ENCODE measurements at places on chromosomes 1 and 21.

GRCh38 chr1:46603481-46603857 is 599 bp downstream of the MKNK1 start:
- DNase-seq: no peak

- DNase-seq: no peak
Observed at GRCh38 chr1:55245781-55246180, 30.6 kb upstream of the USP24 start.

DNA sequence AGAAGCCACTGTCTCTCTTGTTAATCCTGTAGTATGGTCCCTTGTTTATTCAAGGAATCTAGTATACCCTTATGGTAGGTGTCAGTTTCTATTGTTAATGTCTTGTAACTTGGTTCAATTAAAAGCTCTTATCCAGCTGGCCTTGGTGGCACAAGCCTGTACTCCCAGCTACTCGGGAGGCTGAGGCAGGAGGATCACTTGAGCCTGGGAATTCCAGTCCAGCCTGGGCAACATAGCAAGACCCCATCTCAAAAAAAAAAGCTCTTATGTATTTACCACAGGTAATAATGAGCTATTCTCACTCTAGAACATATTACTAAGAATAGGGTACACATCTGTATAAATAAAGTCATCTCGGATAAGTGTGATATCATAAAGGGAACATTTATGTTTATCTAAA is 46.5 kb downstream of the TMEM200B start:
- DNase-seq: no peak

- DNase-seq: no peak
Observed at GRCh38 chr1:163203561-163203960, 845 bp upstream of the RGS5 start.

- DNase-seq: no peak
Observed at GRCh38 chr1:64403331-64403730, 66.6 kb upstream of the CACHD1 start.

GRCh38 chr1:101993710-101994109 is 3.0 kb downstream of the OLFM3 start:
- no peak for DNase-seq

DNA sequence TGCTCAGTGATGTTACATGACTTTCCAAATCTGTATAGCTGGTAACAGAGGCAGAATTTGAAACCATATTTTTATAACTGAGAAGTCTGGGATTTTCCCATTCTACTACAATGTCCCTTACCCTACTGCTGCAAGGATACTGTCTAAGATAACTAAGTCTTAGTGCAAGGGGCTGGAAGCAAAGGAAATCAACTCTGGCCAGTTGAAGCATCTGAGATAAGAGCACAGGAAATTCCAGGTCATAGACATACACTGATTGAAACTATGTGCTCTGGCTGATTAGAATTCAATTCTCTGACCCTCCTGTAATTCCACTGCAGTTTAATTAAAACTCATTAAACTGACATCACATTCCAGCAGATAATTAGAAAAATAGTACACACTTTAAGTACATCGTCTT is 267.7 kb upstream of the C1orf87 start:
- no peak for DNase-seq

DNA sequence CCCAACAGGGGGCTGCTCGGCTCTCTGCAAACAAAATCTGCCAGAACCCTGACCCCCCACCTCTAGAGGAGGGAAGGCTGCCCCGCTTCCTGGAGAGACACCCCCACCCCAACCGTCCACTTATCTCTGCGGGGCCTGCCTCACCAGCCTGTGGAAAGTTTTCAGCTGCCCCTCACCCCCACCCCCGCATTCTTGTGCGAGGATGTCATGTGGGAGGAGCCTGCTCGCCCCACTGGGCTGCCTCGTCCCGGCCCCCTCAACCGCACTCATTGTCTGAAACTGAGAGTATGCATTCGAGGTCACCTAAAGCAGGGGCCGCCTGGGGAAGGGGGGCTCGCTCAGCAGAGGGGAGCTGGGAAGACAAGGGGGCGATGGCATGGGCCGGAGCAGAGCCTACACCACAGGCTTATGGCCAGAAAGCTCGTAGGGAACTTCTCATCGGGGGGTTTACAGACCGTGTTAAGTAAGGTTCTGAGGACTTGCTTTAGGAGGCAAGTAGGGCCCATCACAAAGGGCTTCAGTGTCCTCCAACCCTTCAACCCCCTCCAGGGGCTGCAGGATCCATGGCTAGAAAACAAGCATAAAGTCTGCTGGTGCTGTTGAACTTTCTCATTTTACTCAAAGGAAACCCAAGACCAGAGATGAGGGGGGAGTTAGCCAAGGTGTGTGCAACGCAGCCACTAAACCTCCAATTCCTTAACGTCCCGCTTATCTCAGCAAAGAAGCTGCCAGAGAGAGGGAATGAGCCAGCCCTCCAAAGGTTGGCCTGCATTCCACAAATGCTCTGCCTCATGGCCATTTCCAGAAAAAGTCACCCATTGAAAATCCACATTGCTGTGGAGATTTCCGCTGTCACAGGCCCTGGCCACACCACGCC is 9.4 kb downstream of the EPHA2 start:
- no peak for DNase-seq

GRCh38 chr1:106768501-106768900 is 288.0 kb upstream of the PRMT6 start:
- no peak for DNase-seq

GRCh38 chr1:112389689-112390088 is 6.3 kb upstream of the CTTNBP2NL start:
- no peak for DNase-seq

DNA sequence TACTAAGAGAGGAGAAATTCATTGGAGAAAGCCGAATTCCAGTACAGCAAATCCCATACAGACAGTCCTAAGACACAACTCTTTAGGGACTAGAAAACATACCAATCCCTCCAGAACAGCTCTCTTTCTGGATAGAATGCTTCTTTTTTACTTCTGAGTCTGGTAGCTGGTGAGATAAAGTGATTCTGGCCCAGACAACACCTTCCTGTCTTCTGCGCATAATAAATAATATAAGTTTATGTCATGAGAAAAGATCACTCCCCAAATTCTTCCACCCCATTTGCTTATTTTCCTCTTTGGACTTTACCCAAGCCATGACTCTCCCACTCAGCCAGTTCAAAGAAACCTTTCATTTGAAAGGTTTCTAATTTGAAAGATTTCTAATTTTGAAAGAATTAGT is 98.4 kb downstream of the EDEM3 start:
- DNase-seq: no peak

GRCh38 chr1:21366288-21366687 is 73.6 kb upstream of the NBPF3 start:
- no peak for DNase-seq

DNA sequence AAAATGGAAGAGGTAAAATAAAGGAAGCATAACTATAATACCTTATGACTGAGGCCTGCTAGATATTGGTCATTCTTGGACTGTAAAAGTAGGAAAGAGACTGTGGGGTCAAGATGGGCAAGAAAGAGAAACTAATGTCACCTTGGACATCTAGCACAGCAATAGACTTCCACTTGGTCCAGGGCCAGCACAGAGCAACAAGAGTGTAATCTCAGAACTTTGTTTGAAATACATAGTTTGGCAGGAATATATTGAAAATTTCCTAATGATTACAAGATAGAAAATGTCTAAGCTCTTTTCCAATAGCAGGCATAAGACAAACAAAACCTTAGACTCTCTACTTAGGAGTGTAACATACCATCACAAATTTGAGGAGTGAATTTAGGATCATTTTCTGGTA is 4.6 kb downstream of the LRRC8C start:
- DNase-seq: no peak

DNA sequence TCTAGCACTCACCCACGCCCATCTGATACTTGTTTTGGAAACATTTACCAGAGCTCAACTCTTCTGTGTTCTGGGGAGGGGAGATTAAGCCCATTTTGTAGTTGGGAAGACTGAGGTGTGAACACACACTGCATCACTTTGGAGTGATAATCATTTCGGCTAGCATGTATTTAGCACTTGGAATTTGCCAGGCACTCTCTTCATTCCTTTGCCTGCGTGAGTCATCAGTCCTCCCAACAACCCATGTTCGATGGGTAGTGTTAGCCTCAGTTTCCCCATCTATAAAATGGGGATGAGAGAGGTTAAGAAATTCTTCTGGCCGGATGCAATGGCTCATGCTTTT is 182.8 kb upstream of the TMEM51 start:
- no peak for DNase-seq

DNA sequence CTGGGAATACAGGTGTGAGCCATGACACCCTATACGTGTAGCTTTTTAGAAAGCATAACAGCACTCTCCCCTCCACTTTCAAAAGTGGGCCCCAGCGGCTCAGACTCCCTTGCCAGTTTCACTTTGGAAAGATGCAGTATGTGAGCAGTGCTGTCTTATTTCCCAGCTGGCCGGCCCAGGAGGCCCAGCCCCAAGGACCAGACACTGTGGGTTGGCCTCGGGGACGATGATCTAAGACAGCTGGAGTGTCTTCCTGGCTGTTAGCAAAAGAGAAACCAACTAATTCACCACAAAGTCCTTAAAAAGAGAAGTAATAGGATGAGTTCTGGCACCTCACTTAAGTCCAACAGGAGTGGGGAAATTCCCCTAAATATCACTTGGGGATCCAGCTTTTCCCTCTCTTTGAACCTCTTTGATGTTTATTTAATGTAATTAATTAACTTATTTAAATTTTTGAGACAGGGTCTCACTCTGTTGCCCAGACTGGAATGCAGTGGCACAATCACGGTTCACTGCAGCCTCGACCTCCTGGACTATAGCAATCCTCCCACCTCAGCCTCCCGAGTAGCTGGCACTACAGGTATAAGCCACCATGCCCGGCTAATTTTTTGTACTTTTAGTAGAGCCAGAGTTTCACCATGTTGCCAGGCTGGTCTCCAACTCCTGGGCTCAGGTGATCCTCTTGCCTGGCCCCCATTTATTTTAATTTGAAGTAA is 17.6 kb upstream of the CLIC4 start:
- no peak for DNase-seq

GRCh38 chr1:147337040-147337630 is 94.7 kb downstream of the CHD1L start:
- no peak for DNase-seq

- DNase-seq: no peak
Observed at GRCh38 chr1:83790446-83790845, 208.5 kb downstream of the TTLL7 start.

GRCh38 chr1:117735045-117735992 is 129.5 kb downstream of the TENT5C start:
- no peak for DNase-seq

- DNase-seq: no peak
Observed at GRCh38 chr1:214514032-214514818, 37.2 kb downstream of the PTPN14 start.

DNA sequence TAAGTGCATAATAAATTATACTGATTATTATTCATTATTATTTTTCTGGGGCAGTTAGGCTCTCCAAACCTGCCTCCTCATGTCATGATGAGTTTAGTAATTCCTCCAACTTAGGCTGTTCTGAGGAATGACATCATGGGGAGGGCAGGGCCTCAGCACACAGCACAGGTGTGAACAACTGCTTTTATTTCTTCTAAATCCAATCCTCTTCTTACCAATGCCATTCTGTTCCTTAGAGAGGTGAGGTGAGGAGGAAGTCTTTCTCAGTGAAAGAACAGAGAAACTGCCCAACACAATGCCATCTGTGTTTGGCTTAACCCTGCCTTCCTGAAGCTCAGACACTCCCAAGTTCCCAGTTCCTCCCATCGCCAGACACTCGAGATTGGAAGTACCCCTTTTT is 45.4 kb upstream of the WASF2 start:
- DNase-seq: no peak

DNA sequence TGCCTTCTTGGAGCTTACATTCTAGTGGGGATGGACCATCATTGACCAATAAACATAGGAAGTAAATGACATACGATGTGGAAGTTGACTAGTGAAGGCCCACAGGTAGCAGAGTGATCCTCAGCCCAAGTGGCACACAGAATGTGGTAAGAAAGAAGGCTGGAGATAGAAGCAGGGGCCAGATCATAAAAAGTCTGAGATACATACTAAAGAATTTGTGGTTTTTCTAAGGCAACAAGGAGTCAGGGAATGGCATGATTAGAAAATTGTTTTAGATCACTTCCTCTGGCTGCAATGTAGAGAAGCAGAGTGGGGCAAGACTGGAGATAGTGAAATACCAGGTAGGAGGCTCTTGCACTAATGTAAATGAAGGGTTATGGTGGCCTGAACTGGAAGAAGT is 154.0 kb downstream of the VPS13D start:
- DNase-seq: no peak

DNA sequence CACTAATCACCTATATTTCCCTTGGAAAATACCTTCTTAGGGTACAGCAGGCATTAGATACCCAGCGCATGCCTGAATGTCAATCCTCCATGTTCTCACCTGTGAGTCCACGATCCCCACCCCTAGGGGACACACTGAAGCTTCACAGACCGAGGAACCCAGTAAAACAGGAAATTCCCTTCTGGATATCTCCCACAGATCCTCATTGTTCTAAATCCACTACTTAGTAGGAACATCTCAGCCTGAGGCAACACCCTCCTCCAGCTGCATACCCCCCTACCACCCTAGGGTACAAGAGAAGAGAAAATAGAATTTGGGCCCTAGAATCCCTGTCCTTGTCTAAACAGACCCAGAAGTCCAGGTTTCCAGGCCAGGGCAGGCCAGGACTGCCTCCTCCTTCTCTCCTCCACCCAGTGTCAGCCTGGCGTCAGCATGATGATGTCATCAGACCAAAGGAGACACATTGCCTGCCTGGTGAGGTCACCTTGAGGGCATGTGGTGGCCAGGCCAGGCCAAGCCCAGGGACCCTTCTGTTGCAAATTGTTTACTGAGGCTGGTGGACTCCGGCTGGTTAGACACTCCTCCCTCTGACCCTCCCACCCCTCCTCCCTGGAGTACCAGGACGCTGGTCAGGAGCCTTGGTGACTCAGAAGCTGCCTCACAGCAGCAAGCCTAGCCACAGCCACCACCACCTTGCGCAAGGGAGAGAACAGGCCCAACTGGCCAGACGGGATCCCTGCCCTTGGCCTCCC is 6.2 kb downstream of the NECTIN4 start:
- DNase-seq: no peak

- no peak for DNase-seq
Observed at GRCh38 chr1:220914283-220915116, 35.3 kb downstream of the HLX start.

DNA sequence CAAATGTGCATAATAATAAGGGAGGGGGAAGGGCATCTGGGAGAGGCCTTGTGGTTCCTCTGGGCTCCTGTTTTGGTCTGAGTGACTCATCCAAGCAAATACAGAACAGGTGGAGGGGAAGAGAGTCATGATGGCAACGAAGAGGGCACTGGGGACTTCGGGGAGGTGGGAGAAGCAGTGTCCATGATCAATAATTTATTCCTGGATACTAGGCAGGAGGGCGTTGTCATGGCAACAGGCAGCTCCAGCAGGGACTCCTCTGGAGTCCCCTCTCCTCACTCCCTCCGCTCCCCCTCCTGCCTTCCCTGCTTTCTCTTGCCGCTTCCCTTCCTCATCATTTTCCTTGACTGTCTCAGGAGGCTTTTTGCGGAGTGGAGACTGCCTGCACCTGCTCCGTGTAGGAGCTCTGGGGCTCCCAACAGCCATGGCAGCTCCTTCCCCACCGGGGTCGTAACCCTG is 12.3 kb upstream of the NFASC start:
- DNase-seq: no peak
